ENCODE measurements at places on chromosomes 11 and 22. TPM values are rescaled to one million over a fixed set of nuclear protein-coding genes. Genes with fewer than 3 reads are reported as not detected.

Gene BRD1
- 4.3 TPM for polyA plus RNA-seq

- no peak overlapping the region for H3K27ac ChIP-seq
- no peaks in the 10 kb centered on the region for H3K4me1 ChIP-seq
- H3K36me3 ChIP-seq, result no peaks in the 10 kb centered on the region
- H3K4me3 ChIP-seq, result no peak overlapping the region
- no peaks in the 10 kb centered on the region for H3K27me3 ChIP-seq
- no peak for DNase-seq
These were observed 13.2 kb downstream of the FAM118B start for GRCh38 chr11:126224647-126225294.

DNA sequence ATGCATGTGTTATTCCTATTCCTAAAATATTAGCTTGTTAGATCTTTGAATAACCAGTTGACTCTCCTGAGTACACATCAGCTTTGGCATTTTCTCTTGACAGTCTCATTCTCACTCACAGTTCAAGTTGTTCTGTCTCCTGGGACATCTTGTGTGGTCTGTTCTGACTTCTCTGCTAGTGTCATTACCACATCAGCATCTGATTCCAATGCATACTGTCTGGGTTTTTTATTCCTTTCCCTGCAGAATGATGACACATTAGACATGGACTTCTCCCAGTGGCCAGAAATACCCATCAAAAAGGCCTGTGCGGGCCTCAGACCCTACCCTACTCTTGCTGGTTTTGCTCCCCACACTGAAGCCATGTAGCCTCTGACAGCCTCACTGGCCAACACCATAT is 2.7 kb downstream of the ZNF74 start:
- DNase-seq, result peak; percentile 15
- no peak overlapping the region for H3K27ac ChIP-seq
- H3K36me3 ChIP-seq, result no peaks in the 10 kb centered on the region
- no peak overlapping the region for H3K4me3 ChIP-seq
- H3K4me1 ChIP-seq, result no peaks in the 10 kb centered on the region
- H3K27me3 ChIP-seq, result no peaks in the 10 kb centered on the region

- peaks cover 7% of the 10 kb centered on the region for H3K27me3 ChIP-seq
- H3K36me3 ChIP-seq, result no peaks in the 10 kb centered on the region
- H3K4me1 ChIP-seq, result no peaks in the 10 kb centered on the region
These were observed 121.3 kb downstream of the NECTIN1 start for GRCh38 chr11:119607726-119608125.

GRCh38 chr11:128592454-128592853 is 5.1 kb upstream of the ETS1 start:
- no peak for DNase-seq
- no peaks in the 10 kb centered on the region for H3K36me3 ChIP-seq
- no peak overlapping the region for H3K4me3 ChIP-seq
- H3K4me1 ChIP-seq, result peaks cover 5% of the 10 kb centered on the region

GRCh38 chr11:57310630-57311086 is 14.1 kb downstream of the TNKS1BP1 start:
- H3K4me3 ChIP-seq, result peak overlapping the region; percentile 48
- peak; percentile 74 for DNase-seq
- no peaks in the 10 kb centered on the region for H3K27me3 ChIP-seq

- H3K27me3 ChIP-seq, result no peaks in the 10 kb centered on the region
- H3K27ac ChIP-seq, result no peak overlapping the region
- DNase-seq, result no peak
- H3K36me3 ChIP-seq, result no peaks in the 10 kb centered on the region
- H3K4me3 ChIP-seq, result no peak overlapping the region
- no peaks in the 10 kb centered on the region for H3K4me1 ChIP-seq
These were observed 224.4 kb upstream of the MTNR1B start for GRCh38 chr11:92744929-92745585.

Gene TCP11L1
- polyA plus RNA-seq, result 30.2 TPM

- DNase-seq, result no peak
- H3K27me3 ChIP-seq, result no peaks in the 10 kb centered on the region
- peak overlapping the region; percentile 10 for H3K27ac ChIP-seq
- no peak overlapping the region for H3K4me3 ChIP-seq
- H3K4me1 ChIP-seq, result peaks cover 8% of the 10 kb centered on the region
These were observed 9.8 kb downstream of the TP53I11 start for GRCh38 chr11:44940835-44941234.

Gene CHST1
- polyA plus RNA-seq, result 0.11 TPM

DNA sequence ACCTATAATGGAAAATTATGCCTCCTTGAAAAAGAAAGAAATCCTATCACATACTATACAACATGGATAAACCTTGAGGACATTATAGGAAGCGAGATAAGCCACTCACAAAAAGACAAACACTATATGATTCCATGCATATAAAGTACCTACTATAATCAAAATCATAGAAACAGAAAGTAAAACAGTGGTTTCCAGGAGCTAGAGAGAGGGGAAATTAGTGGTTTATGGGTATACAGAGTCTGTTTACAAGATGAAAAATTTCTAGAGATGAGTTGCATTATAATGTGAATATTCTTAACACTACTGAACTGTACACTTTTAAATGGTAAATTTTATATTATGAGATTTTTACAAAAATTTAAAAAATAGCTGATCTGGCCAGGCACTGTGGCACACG is 40.5 kb upstream of the ARHGAP42 start:
- H3K4me1 ChIP-seq, result no peaks in the 10 kb centered on the region
- H3K27me3 ChIP-seq, result no peaks in the 10 kb centered on the region
- H3K27ac ChIP-seq, result no peak overlapping the region

DNA sequence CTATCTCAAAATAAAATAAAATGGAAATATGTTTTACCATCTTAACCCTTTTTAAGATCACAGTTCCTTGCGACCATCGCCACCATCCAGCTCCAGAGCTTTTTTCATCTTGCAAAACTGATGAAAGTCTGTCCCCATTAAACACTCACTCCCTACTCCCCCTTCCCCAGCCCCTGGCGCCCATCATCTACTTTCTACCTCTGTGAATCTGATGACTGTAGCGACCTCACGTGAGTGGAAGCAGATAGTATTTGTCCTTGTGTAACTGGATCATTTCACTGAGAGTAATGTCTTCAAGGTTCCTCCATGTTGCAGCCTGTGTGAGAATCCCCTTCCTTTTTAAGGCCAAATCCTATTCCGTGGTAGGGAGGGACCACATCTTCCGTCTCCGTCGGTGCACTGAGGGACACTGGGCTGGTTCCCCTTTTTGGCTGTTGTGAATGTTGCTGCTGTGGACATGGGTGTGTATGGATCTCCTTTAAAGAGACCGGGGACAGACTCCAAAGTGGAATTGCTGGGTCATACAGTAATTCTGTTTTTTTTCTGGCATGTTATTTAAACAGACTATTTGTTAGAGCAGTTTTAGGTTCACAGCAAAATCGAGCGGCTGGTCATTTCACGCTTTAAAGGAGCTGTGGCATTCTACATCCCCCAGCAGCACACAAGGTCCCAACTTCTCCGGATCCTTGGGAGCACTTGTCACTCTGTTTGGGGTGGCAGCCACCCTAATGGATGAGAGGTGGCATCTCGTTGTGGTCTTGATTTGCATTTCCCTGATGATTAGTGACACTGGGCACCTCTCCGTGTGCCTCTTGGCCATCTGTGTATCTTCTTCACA is 120.0 kb downstream of the KCNQ1 start:
- H3K4me1 ChIP-seq, result no peaks in the 10 kb centered on the region
- no peak for DNase-seq
- H3K4me3 ChIP-seq, result no peak overlapping the region
- no peak overlapping the region for H3K27ac ChIP-seq
- no peaks in the 10 kb centered on the region for H3K36me3 ChIP-seq

DNA sequence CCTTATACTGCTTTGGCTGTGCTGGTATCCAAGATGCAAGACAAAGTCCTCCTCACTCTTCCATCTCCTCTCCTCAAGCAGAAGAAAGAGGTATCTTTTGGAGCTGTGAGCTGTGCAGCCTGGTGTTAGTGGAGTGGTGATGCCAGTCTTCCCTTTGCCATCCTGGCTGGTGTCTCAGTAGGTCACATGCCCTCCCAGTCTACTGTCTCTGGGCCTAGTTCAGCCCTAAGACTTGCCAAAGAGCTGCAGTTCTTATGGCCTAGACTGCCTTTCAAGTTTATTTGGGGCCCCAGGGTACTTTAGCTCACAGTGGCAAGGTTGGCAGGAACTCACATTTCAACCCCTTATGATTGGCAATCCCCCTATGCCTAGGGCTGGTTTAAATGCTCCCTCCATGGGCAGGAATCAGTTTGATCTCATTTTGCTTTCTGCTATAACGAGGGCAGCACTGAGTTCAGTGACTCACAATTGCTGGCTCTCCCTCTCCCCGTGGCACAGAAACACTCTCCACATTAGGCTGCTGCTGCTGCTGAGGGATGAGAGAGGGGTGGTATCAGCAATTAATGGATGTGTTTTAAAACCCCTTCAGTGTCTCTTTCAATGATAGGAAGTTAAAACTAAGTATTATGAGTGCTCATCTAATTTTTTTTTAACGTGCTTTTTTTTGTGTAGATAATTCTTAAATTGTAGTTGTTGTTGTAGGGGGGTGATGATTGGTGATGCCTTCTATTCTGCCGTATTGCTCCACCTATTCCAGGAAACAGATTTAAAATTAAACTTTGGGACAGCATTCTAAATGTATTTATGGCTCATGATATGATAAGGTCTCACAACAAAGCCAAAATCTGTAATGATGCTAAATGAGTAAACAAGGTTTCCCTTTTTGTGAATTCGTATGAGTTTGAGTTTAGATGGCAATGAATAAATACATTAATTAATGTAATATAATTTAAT is 1295.0 kb downstream of the JRKL start:
- H3K27ac ChIP-seq, result no peak overlapping the region
- H3K4me3 ChIP-seq, result no peak overlapping the region

Gene CBLIF
- polyA plus RNA-seq, result not detected

DNA sequence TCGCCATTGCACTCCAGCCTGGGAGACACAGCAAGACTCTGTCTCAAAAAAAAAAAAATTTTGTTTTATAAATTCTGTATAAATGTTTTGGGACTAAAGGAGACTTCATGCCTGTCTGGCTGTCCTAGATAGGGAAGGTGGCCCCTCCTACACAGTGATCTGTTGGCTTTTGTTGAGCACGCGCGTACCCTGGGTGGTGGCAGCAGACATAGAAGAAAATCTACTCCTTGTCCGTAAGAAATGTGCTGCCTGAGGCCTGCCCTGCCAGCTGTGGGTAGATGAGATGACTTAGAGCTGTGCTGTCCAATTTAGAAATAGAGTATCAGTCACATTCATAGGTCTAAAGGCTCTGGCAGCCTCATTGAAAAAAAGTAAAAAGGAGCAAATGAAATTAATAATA is 37.0 kb downstream of the AP2A2 start:
- no peaks in the 10 kb centered on the region for H3K4me1 ChIP-seq
- H3K27ac ChIP-seq, result no peak overlapping the region
- H3K4me3 ChIP-seq, result no peak overlapping the region

DNA sequence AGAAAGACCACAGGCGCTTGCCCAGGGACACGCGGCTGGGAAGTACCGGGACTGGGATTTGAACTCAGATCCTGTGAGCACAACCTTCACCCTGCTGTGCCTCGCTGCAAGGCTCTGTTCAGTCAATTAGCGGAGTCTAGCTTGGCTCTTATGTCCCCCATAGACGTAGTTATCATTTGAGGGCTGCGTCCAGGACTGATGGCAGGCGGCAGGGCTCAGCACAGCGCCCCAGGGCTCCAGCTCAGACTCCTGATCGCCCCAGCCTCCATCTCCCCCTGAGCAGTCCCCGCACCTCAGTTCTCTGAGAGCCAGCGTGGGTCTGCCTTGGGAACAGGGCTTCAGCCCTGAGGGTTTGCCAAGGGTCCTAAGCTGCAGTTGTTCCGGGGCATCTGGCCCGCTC is 19.8 kb downstream of the MRGPRG start:
- no peak overlapping the region for H3K27ac ChIP-seq
- H3K36me3 ChIP-seq, result no peaks in the 10 kb centered on the region
- no peak overlapping the region for H3K4me3 ChIP-seq
- DNase-seq, result no peak
- H3K27me3 ChIP-seq, result peaks cover 21% of the 10 kb centered on the region

Gene CD3G
- not detected for polyA plus RNA-seq

- H3K27ac ChIP-seq, result no peak overlapping the region
- peak; percentile 30 for DNase-seq
- no peaks in the 10 kb centered on the region for H3K36me3 ChIP-seq
- no peaks in the 10 kb centered on the region for H3K4me1 ChIP-seq
- no peaks in the 10 kb centered on the region for H3K27me3 ChIP-seq
- no peak overlapping the region for H3K4me3 ChIP-seq
These were observed 139.1 kb downstream of the SLC17A6 start for GRCh38 chr11:22477312-22477711.

DNA sequence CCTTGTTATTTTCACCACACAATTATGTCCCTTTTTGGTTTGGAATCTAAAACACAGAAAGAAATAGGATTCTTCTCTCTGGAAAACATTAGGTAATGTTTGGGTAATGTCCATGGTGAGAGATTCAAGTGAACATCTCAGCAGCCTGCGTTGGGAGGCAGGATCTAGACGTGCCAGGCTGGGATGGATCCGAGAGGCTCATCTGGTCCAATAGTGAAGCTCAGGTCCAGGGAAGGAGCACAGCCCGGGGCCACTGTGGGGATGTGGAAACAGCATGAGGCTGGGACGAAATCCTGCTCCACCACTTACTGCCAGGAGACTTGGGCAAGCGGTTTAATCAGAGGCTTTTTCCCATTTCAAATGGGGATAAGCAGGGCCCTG is 109.9 kb downstream of the CSNK2A3 start:
- no peaks in the 10 kb centered on the region for H3K4me1 ChIP-seq
- H3K27me3 ChIP-seq, result no peaks in the 10 kb centered on the region
- no peaks in the 10 kb centered on the region for H3K36me3 ChIP-seq
- no peak overlapping the region for H3K4me3 ChIP-seq
- H3K27ac ChIP-seq, result no peak overlapping the region

Gene BRSK2
- polyA plus RNA-seq, result 0.05 TPM

Gene CCDC116
- 0.06 TPM for polyA plus RNA-seq

Gene APOA4
- polyA plus RNA-seq, result not detected

Gene SLC5A4
- polyA plus RNA-seq, result 0.02 TPM

All from fibroblast of lung (primary cell).